Calu3 (cell line): ENCODE measurements at places on chromosomes 16 and 17. TPM values are rescaled to one million over a fixed set of nuclear protein-coding genes. Genes with fewer than 3 reads are reported as not detected.

DNA sequence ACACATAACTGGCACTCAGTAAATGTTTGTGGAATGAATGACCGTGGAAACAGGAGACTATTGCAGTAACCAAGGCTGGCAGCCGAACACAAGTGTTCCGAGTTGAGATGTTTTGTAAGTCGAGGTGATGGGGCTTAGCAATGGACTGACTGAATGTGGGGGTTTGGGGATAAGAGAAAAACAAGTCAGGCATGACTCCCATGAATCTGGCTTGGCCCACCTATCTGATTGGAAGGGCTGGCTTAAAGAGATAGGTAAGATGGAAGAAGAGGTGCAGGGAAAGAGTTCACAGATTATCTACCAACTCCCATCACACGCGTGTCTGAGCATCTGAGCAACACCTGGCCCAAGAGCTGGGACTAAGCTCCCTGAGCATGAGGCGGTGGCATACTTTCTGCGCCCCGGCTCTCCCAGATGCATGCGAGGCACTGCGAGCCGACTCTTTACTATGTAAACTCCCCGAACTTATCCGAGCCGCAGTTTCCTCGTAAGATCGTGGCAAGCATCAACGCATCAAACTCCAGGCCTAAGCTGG lies 539 bp downstream of the IFT20 start:
- DNase-seq, result peak; percentile 14

DNA sequence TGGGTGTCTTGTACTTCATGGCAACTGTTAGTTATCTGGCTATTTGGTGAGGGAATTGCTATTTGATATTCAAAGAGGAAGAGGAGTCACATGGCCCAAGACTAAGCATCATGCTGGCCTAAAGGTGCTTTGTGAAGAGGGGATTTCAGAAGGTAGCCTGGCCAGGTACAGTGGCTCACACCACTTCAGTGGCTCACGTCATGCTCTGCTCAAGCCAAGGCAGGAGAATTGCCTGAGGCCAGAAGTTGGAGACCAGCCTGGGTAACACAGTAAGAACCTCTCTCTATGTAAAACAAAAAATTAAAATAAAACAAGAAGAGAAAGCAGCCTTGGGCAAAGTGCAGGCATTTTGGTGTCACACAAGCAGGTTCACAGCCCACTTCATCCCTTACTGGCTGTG lies 6.4 kb upstream of the MT1B start:
- DNase-seq, result no peak

DNA sequence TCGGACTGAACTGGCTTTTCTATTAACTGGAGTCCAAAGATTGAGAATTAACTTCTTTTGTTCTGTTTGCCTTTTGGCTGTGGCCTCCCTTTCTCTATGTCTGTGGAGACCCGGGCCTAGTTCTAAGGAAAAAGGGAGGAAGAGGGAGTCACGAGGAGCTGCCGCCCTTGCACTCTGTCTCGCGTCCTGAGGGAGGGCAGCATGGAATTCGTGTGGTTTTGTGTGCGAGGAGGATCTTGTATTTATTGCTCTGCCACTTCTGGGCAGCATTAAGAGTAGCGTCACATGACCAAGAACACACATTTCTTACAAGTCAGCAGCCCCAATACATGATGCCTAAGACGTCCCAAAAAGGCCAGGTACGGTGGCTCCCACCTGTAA lies 23.6 kb downstream of the METTL22 start:
- no peak for DNase-seq

GRCh38 chr17:8542599-8543502 lies 87.7 kb downstream of the MYH10 start:
- DNase-seq, result no peak

- DNase-seq, result no peak
These were observed 83.0 kb downstream of the EMP2 start for GRCh38 chr16:10497132-10498101.

GRCh38 chr16:84565669-84566495 lies 52.0 kb downstream of the COTL1 start:
- DNase-seq, result no peak

DNA sequence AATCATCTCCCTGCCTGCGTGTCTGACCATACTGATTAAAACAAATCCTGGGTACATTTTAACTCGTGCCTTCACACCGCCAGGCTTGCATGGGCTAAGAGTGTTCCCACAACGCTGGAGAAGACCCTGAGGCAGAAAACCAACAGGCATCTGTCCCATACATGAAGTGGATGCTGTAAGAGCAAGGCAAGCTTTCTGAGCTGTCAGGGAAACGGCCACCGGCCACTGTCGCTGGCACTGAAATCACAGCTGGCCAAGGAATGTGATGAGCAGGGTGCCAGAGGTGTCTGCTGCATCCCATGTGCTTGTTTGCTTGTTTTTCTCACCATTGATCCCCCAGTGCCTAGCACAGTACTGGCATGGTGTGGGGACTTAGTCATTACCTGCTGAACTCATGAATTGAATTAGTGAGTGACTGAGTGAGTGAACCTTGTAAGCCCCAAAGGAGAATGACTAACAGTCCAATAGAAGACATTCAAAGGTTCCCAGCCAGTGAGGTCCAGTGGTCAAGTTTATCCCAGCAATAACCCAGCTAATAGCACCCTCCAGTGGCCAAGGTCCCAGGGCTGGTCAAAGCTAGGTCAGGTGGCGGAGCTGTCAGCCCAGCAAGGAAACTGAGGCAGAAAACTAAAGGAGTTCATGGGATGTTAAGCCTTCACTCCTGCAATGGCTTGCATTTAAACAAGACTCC lies 92.7 kb upstream of the CDH5 start:
- peak; percentile 31 for DNase-seq

DNA sequence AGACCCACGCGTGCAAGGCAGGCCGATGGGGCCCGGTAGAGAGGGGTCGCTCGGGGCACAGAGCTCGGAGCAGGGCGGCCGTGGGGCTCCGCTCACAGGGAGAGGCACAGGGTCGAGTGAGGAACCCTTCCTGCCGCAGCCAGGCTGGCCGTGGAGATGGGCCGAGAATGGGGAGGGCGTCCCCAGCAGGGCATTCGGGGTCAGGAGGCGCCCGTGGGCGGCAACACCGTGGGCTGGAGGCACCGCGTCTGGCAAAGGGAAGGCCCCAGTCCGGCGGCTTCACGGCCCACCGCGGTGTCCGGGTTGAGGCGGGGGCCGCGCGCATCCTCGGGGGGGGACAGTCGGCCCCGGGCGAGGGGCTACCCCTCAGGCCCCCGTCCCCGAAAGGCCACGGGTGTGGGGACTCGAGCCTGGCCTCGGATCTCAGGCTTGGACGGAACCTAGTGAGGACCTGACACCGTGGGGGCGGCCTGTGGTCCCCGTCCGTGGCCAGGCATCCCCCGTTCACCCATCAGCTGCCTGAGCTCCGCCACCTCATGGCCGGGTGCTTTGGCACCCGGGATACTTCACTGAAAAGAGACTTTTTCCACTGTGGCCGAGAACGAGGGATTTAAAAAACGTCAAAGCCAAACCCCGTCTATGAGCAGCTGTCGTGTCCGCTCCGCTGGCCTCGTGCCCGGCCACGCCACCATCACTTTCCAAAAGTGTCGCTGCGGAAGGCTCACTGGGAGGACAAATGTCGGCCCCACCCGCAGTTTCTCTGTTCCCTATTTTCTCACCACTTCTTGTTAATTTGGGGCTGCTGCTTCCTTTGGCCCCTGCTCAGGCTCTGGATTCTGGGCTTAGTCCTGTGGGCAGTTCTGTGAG lies 73.6 kb downstream of the METRNL start:
- DNase-seq, result no peak

DNA sequence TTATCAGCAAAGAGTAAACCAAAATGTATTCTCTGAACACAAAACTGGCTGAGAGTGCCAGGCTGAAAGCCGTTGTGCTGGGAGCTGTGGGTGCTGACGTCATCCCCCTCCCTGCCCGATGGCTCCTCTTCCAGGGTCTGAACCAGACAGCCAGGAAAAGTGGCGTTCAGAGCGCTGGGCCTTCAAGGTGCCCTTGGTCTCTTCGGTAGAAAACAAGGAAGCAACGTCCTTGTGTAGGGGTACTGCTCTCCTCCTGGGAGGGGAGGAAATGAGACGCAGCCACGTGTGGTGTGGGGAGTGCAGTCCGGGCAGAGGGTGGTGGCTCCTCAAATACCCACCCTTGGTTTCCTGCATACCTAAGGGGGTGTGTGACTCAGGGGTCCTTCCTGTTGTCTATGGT lies 394.7 kb downstream of the SEC14L1 start:
- DNase-seq, result no peak

- DNase-seq, result no peak
These were observed 209.4 kb downstream of the KATNIP start for GRCh38 chr16:27759301-27759871.

GRCh38 chr17:59746849-59747445 lies 39.5 kb downstream of the VMP1 start:
- DNase-seq, result no peak

DNA sequence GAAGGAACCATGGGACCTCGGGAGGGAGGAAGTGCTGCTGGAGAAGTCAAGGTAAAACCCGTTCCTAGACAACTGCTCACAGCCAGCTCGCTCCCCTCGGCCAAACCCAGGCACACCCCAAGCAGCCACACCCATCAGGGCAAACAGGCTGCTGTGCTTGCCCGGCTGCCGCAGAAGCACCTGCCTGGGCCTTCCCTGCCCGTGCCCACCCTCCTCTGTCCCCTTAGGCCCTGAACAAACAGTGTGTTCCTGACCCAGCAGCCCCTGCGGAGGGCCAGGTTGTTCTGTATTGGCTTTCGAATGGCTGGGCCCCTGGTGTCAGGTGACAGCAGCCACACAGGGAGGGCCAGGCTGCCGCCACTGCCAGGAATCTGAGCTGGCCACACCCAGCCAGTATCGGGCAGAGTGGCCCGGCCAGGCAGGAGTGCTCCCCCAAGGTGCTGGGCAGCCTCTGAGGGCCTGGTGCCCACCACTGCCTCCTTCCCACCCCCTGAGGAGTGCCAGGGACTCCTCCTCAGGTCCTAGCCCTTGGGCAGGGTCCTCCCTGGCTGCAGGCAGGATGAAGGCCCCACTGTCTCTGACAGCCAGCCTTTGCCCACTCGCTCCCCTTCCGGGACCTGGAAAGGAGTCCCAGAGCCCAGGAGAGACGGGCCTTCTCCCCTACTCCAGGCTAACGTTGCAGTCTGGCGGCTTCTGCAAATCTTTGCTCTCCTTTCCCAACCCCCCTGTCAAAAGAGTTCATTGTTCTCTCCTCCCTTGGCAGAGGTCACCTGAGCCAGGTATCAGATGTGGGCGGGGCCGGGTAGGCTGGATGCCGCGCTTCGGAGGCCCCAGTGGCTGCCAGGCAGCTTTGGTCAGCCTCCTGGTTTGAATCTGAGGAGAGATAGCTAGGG lies 24.0 kb downstream of the LLGL2 start:
- peak; percentile 95 for DNase-seq

GRCh38 chr17:36862116-36862920 lies 75.0 kb upstream of the LHX1 start:
- DNase-seq, result no peak

- DNase-seq, result no peak
These were observed 140.9 kb upstream of the PMFBP1 start for GRCh38 chr16:72312828-72313227.

GRCh38 chr16:51851111-51851510 lies 695.8 kb downstream of the TOX3 start:
- no peak for DNase-seq

- no peak for DNase-seq
These were observed 35.4 kb downstream of the GINS2 start for GRCh38 chr16:85653290-85653891.

DNA sequence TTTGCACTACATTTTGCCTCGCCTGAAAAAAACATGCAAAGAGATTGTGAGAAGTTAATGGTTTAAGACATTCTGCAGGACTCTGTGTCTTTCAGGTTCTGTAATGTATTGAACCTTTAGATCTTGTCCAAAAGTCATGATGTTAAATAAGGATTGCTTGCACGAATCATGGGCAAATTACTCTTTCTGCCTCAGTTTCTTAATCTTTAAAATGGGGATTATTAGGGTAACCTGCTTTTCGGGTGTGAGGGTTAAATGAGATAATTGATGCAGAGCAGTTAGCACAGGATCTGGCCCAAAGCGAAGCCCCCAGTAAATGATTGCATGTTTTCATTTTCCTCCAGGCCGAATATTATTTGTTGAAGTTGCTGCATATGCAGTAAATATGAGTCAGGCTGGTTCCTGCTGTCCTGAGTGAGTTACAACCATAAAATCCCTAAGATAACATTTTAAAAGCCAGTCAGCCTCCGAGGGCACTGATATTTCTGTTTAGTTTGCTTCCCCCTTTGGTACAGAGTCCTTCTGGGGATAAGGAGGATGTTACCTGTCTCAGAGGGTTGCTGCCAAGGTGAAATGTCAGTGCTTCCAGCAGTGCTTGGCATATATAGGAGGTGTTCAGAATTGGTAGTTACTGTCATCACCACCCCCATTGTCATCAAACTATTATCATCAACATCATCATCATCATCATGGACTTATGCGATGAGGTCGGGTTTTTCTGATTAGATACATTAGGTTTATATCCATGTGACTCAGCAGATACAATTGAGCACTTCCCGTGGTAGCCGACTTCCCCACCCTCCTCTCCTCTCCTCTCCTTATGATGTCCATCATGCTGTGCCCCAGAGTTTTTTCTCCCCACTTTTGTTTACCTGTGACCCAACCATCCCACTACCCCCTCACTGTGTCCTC lies 20.6 kb upstream of the ARHGAP17 start:
- no peak for DNase-seq

GRCh38 chr17:56880133-56880532 lies 33.7 kb downstream of the TRIM25 start:
- no peak for DNase-seq

GRCh38 chr16:86965840-86966550 lies 351.2 kb downstream of the C16orf95 start:
- DNase-seq, result no peak

GRCh38 chr16:68117884-68118283 lies 32.7 kb downstream of the NFATC3 start:
- DNase-seq, result no peak

DNA sequence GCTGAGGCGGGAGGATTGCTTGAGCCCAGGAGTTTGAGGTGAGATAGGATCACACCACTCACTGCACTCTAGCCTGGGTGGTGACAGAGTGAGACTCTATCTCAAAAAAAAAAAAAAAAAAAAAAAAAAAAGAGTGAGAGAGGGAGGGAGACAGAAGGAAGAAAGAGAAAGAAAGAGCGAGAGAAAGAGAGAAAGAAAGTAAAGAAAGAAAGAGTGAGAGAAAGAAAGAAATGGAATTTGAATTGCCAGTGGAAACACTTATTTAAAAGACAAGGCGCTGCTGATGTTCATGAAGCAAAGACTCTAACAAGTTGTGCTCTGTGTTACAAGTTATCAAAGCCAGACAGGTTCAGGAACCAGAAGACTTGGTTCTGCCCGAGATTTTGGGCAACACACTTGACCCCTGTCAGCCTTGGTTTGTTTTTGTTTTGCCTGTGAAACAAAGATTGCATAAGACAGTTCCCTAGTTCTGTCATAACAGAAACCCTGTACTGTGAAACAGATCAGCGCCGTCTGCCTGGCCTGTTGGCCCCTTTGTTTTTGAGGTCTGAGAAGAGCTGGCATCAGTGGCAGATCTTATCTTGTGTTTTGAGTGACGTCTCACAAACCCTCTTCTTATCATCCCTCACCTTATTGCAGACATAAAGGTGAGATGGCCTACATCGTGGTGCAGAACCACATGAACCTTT lies 55.4 kb upstream of the ENDOV start:
- no peak for DNase-seq

The KRTAP4-11 gene
- not detected in 2 replicates for total RNA-seq

The IL32 gene
- 81.8 and 89.0 TPM in 2 replicates for total RNA-seq

The CLDN7 gene
- total RNA-seq, result 266 and 314 TPM in 2 replicates

The B3GNT9 gene
- total RNA-seq, result 6.8 and 8.0 TPM in 2 replicates

The LMF1 gene
- 31.9 and 34.6 TPM in 2 replicates for total RNA-seq

The ARL16 gene
- total RNA-seq, result 35.4 and 40.1 TPM in 2 replicates

The ALKBH5 gene
- total RNA-seq, result 51.7 and 54.9 TPM in 2 replicates

The CRHR1 gene
- not detected in 2 replicates for total RNA-seq

The ZNF200 gene
- 12.7 and 14.6 TPM in 2 replicates for total RNA-seq

The GAST gene
- not detected in 2 replicates for total RNA-seq

The HBA2 gene
- not detected in 2 replicates for total RNA-seq

The SRCAP gene
- total RNA-seq, result 84.6 and 90.8 TPM in 2 replicates
